ENCODE measurements at places on chromosomes 3 and 15.

DNA sequence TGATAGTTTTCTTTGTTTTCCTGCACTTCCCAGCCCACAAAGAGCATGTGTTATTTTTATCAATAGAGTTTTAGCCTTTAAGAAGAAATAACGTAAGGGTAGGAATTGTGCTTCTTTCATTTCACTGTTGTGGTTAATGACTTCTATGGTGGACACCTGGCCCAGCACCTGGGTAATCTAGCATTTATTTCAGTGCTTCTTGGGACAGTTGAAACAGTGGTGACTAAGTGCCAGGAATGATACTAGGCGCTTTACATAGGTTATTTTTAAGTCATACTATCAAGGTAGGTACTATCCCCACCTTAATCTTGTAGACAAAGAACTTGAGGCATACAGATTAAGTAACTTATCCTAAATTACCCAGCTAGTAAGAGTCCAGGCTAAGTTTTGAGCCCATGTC, 243.8 kb downstream of the SOX2 start:
- DNase-seq, result no peak

DNA sequence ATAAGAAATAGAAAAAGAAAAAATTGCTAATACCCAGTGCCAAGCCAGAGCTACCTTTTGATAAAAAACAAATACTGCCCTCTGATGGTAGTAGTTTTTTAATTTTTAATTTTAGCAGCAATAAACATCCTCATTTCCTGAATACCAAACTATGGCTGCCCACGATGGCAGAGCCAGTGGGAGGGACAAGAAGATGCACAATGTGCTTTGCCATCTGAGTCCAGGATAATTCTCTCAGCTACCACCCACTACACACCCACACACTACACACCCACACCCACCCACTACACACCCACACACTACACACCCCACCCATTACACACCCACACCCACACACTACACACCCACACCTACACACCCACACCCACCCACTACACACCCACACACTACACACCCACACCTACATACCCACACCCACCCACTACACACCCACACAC, 17.8 kb downstream of the CEP19 start:
- DNase-seq, result no peak

- no peak for DNase-seq
These were observed 320.0 kb upstream of the RARB start for GRCh38 chr3:25107918-25108617.

- no peak for DNase-seq
These were observed 14.2 kb downstream of the DENND4A start for GRCh38 chr15:65777843-65778242.

GRCh38 chr3:50128001-50128400, 27.1 kb upstream of the SEMA3F start:
- no peak for DNase-seq

DNA sequence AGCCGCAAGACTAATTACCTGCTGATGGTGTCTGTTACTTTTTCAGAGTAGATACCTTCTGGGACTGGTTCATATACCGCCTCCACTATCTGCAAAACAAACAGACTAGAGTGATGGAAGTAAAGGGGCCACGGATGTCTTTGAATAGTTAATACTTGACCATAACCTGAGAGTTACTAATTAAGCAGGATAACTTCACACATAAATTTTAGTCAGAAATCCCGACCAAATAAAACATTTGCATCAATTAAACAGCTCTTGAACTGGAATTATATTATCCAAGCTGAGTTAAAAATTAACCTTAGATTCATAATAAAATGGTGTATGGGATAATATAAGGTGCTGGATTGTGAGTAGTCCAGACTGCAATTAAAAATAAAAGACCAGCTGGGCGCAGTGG, 167.7 kb downstream of the NEK10 start:
- no peak for DNase-seq

GRCh38 chr3:60268123-60268522, 983.1 kb downstream of the FHIT start:
- no peak for DNase-seq
